ENCODE measurements at places on chromosomes 1 and 21.

DNA sequence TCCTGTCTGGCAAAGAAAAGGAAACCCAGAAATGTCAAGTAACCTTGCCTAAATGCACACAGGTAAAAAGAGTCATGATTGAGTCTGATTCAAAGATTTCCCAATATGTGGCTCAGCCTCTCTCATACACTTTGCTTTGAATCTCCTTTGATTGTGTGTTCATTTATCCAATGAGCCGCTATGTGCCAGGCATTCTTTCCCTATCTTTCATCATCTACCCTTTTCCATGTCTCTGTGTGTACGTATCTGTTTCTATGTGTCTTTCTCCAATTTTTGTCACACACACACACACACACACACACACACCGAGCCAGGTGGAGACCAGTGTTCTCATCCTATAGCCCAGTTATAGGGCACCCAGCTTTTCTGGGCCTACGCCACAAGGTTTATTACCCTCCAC, 35.7 kb upstream of the BCL9 start:
- DNase-seq: no peak

- peak; percentile 62 for DNase-seq
These were observed 32.3 kb downstream of the CCN1 start for GRCh38 chr1:85612704-85613361.

GRCh38 chr1:37090671-37091070, 56.4 kb upstream of the GRIK3 start:
- no peak for DNase-seq

DNA sequence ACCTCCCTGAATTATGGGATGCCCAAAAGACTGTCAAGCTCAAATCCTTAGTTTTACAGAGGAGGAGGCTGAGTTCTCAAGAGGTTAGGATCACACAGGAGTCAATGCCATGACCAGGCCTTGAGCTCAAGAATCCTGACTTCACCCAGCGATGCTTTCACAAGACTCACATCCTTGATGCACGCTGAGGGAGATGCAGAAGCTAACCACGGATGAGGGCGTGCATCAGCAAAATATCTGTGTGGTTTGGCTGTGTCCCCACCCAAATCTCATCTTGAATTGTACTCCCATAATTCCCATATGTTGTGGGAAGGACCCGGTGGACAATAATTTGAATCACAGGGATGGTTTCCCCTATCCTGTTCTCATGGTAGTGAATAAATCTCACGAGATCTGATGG, 133.2 kb downstream of the KCNJ6 start:
- DNase-seq: no peak

DNA sequence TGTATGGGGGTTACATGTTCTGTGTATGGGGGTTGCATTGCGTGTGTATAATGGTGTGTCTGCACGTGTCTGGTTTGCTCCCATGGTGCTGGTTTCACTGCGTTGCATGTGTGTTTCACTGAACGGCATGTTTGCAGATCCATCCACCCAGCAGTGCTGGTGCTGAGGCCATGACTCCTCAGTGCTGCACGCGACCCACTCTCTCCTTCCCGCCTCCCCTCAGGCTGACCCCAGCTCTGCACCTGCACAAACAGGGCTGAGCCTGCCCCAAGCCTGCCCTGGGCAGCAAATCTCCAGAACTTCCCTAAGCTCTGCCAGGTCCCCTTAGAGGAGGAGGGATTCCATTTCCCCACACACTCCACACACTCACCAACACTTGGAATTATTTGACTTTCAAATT, 18.7 kb downstream of the ACTRT2 start:
- DNase-seq: no peak

GRCh38 chr1:44790968-44791801, 3.2 kb upstream of the BEST4 start:
- no peak for DNase-seq

DNA sequence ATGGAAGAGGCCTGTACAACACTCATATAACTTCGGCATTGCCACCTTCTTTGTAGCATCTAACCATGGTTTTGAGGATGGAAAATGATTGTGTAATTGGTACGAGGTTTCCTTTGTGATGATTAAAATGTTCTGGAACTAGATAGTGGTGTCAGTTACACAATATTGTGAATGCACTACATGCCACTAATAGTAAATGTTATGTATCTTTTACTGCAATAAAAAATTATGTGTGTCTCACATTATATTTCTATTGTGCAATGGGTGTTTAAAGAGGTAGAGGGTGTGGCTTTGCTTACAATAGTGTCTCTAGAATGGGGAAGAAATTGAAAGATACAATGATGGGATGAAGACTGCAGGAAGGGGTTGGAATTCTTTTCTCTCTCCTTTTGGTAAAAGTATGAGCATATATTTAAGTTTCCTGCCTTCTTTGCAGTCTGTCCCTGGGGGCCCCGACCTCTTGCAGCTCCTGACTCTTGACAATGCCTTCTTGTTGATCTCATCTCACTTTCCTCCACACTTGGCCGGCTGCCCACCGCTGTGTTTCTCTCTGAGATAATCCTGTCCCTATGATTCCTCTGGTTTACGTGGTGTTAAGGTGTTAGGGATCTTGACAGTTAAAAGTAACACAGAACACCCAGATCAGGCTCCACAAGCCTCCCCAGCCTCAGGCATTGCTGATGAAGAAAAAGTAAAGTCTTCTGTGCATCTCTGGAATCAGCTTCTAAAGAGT, 39.3 kb downstream of the MTARC1 start:
- no peak for DNase-seq

GRCh38 chr21:18387994-18388393, 15.6 kb downstream of the TMPRSS15 start:
- DNase-seq: no peak

- DNase-seq: no peak
These were observed 597.0 kb upstream of the RGS18 start for GRCh38 chr1:191561276-191561675.

DNA sequence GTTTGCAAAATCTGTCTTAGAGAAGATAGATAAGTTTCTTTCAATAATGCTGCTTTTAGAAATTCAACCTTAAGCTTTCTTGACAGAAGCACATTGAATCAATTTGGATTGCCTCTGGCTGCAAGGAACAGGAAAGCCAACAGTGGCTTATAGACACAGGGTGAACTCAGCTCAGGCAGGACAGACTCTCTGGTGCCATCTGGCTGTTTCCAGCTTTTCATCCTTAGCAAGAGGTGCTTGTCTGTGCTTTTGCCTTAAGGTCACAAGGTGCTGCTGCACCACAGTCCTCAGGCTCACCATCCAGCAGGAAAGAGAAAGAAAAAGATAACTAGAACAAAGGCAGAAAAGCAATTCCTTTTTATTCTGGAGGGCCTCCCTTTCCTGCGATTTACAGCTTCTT, 93.7 kb upstream of the ETS2 start:
- no peak for DNase-seq

DNA sequence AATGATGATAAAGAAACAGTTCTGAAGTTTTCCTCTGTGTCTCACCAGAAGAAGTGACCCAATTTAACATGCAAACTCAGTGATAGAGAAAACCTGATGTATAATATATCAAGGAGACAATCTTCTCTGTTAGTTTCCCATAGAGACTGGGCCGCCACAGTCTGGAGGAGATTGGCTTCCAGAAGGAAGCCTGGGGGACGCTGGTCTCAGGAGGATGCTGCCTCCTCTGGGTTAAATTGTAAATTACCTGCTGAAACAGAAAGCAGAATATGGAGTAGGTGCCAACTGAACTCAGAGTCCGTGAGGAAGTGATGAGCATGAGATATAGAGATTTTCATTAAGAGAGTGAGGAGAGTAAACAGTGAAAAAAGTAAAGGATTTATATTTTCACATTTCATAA, 15.8 kb downstream of the OR14I1 start:
- DNase-seq: no peak

DNA sequence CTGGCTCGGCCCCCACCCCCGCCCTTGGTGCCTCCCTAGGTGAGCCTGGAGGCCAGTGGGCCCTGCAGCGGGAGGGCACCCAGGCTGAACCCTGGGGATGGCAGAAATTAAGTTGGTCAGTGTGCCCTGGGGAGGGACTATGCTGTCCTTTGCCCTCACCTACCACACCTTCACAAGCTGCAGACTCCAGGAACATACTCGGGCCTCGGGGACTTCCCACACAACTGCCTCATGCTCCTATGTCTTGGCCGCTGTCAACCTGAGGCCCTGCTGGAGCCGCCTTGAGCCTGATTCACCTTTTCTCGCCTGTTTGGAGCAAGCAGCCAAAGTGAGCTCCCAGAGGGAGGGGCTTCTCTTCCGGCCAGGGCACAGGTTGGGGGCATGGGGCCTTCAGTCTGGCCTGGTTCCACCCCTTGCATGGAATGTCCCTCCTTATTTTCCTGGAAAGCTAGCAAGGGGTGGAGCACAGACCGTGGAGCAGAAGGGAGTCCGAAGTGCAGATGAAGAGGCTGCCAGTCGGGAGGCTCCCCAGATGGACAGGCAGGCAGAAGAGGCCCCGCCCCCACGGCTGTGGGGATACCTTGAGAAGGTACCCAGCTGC, 24.7 kb downstream of the KNCN start:
- no peak for DNase-seq

- peak; percentile 25 for DNase-seq
These were observed 214.5 kb downstream of the VAV3 start for GRCh38 chr1:107750364-107750959.

DNA sequence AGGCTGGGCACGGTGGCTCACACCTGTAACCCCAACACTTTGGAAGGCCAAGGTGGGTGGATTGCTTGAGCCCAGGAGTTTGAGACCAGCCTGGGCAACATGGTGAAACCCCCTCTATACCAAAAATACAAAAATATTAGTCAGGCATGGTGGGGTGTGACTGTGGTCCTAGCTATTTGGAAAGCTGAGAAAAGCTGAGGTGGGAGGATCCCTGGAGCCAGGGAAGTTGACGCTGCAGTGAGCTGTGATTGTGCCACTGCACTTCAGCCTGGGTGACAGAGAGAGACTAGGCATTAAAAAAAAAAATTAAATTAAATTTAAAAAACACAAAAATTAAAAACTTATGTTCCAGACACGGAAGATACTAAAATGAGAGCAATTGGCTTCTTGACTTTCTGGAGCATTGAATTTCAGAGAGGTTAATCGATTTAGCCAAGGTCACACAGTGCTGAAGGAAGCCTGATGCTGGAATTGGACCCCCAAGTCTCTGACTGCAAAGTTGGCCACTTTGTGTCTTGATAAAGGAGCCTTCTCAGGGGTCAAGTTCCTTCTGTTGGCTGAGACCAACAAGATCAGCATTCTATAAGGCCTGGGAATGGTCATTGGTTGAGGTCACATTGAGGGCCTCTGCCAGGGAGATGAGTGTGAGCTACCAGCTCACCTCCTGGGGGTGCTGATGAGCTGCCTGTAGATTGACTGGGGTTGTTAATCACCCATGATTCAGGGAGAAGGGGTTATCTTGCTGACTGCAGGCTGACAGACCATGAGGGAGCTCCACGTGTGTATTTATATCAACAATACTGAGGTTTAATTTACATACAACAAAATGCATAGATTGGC, 54.3 kb downstream of the RPS6KA1 start:
- no peak for DNase-seq

Data from AG09319 (cell line).